ENCODE measurements at places on chromosomes 3 and 15.
A peak's percentile ranks its signal among the peaks of the same experiment; 100 is the strongest.

GRCh38 chr3:66822186-66823008 lies 175.7 kb upstream of the KBTBD8 start:
- peak; percentile 36 for DNase-seq

DNA sequence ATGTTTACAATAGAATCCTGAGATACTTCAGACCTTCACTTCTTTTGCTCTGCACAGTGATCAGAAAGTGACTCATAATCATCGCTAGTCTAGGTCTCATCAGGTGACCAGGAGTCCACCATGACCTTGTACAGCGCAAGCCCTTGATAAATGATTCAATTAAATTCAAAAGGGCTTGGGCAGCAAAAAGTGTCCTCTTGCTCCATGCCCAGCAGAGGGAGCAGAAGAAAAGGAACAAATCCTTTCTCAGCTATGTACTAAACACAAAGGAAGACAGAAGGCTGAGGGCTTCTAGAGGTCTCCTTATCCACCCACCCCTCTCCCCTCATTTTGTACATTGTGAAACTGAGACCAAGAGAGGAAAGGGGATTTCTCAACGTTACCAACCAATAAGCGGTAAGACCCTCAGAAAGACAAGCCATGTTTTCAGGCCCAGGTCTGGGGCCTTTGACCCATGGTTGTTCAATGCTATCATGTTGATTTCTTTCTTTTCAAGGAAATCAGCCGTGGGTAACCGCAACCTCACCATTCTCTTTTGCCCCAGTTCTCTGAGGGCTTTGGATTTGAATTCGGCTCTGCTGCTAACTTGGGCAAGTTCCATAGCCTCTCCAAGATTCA lies 74.8 kb downstream of the AQP9 start:
- DNase-seq, result no peak

GRCh38 chr3:41080141-41080540 lies 119.2 kb upstream of the CTNNB1 start:
- DNase-seq, result no peak

DNA sequence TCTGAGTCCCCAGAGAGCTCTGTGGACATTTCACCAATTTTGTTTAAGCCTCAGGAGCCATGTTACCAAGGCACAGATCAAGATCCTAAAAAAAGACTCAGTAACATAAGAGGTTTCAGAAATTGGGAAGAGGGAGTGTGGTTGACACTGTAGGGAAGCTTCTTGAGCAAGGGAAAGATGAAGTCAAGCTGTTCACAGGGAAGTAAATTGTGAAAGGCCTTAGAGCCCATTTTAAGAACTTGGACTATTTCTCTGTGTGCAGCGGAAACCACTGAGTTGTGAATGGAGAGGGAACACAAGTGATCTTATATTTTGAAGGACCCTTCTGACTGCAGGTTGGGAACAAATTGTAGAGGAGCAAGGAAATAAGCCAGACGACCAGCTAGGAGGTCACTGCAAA lies 18.7 kb downstream of the BCL2A1 start:
- DNase-seq, result no peak

DNA sequence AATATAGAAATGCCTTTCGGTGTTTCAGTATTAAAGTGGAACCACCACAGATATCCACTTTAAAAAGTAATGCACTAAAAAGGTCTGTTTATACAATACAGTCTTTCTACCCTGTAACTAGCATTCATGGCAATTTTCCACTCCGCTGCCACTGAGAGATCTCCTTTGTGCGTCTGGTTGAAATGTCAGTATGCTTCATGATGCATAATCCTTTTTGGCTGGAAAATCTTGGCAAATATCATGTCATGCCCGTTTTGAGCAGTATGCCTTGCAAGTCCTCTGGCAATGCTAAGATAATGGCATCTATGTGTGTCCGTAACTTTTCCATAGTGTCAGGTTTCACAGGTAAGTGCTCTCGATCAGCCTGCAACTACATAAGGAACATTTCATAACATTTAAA lies 30.8 kb upstream of the ARF4 start:
- DNase-seq, result no peak

GRCh38 chr3:64214381-64215018 lies 10.8 kb downstream of the PRICKLE2 start:
- no peak for DNase-seq

DNA sequence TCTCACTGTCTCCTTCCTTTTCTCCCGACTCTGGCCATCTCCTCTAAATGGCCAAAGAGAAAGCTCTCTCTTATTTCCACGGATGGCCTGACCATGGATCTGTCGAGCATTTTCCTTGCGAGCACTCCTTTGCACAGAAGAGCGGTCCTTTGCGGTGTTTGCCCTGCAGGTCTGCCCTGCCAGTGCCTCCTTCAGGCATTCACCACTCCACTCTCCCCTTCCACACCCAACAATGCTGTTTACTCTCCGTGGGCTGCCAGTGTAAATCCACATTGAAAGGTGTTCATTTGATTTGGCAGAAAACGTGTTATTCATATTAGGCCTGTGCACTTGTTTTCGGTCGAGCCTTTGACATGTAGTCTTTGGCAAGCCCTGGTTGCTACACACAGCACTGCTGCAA lies 49.6 kb downstream of the CACNA2D3 start:
- no peak for DNase-seq

DNA sequence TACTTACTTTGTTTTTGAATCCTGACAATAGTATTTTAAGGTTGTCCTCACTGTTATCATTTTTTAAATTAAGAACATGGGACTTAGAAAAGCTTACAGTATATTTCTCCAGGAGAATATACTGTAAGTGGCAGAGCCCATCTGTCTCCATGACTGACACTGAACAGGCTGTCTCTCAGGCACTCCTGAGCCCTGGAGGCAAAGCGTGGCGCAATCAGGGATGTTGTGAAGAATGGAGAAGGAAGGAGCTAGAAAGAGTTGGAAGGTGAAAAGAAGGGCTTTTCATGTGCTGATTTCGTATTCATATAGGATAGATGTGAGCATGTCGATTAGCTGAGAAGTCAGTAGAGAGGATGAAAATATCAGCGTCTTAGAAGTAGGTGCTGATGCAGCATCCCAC lies 41.5 kb downstream of the FGF12 start:
- no peak for DNase-seq

DNA sequence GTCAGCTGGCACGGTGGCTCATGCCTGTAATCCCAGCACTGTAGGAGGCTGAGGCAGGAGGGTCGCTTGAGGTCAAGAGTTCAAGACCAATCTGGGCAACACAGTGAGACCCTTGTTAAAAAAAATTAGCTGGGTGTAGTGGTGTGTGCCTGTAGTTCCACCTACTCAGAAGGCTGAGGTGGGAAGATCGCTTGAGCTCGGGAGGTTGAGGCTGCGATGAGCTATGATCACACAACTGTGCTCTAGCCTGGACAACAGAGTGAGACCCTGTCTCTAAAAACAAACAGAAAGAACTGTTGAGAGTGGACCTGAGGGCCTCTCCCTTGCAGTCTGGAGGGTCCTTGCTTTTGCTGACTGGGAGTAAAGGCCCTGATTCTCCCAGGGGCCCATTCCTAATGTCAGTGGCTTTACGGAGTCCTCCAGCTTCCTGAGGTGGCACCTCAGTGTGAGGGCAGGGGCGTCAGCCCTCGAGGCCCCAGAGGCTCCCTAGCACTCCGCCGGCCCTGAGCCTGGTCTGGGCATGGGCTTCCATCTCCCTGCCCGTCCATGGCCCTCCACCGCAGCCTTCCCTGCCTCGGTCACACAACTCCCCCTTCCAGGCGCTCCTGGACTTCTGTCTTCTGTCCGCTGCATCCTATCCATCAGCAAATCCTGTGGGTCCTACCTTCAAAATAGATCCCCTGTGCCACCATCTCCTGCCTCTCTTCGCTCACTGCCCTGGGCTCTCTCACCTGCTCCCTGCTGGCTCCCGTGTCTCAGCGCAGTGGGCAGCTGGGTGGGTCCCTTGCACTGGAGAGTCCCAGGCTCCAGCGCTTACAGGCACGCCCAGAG lies 19.0 kb downstream of the FBLN2 start:
- no peak for DNase-seq

DNA sequence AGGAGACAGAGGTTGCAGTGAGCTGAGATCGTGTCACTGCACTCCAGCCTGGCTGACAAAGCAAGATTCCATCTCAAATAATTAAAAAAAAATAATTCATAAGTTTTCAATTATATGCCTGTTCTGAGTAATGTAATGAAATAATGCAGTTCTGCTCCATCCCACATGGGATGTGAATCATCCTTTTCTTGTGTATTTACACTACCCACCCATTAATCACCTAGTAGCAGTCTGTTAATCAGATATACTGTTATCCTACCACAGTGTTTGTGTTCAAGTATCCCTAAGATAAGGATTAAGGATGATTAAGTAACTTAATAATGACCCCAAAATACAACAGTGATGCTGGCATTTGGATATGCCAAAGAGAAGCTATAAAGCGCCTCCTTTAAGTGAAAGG lies 38.8 kb downstream of the PIGB start:
- no peak for DNase-seq

DNA sequence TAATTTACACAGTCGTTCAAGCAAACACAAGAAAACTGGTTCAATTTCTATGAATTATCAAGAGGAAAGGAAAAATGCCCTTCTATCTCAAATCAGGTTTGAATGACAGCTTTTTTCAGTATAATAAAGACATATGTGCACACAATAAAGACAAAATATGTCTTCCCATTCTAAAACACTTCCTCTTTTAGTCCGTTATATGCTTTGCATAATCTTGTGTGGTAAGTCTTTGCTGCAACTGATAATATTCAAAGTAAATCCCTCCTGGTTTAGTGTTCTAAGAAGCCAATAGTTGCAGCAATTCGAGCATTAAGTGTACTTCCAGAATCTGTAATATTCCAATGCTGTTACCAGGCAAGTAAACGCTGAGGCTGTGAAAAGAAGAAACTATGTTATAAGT lies 43.7 kb upstream of the MAPKBP1 start:
- DNase-seq, result no peak

DNA sequence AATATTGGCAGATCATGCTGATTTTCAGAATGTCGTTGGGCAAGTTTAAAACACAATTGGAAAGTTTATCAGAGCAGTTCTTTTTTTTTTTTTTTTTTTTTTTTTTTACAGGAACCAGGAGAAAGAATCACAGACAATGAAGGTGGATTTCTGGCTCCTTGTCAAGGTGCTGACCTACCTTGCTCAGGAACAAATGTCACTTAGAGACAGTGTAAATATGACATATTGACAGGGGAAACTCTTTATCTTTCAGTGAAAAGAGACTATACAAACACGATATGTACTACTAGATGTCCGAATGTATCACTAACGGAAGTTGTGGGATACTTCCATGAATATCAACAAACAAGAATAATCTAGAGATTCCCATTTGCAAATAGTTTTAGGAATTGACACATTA lies 237.3 kb downstream of the FMN1 start:
- DNase-seq, result no peak

GRCh38 chr3:58041182-58041825 lies 33.1 kb downstream of the FLNB start:
- no peak for DNase-seq

DNA sequence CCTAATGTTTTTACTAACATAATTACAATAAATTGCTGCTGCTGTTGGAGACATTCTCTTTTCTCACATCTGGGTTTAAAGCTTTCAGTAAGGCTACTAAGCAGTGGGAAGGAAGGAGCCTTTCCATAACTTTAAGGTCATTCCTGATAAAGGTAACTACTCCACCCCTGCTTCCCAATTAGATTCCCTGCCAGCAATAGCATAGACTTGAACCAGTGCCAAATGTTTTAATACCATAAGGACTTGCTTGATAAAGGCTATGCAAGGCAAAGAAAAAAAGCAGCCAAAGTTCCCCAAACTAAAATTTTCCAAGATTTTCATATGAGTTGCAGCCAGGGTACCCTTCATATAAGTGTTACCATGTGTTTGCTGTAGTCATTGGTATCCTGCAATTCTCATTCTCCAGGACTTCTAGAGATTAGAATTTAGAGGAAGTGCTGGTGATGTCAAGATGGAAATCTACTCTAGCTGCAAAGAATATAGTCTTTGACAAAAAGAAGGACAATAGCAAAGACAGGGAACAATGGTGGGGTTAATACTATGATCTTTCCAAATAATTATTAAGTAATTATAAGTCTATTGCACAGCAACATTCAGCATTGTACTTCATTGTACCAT lies 106.1 kb downstream of the FILIP1L start:
- DNase-seq, result no peak

GRCh38 chr3:58006661-58007060 lies 1.6 kb upstream of the FLNB start:
- DNase-seq, result no peak

GRCh38 chr3:182904164-182904563 lies 76.2 kb downstream of the DCUN1D1 start:
- no peak for DNase-seq

DNA sequence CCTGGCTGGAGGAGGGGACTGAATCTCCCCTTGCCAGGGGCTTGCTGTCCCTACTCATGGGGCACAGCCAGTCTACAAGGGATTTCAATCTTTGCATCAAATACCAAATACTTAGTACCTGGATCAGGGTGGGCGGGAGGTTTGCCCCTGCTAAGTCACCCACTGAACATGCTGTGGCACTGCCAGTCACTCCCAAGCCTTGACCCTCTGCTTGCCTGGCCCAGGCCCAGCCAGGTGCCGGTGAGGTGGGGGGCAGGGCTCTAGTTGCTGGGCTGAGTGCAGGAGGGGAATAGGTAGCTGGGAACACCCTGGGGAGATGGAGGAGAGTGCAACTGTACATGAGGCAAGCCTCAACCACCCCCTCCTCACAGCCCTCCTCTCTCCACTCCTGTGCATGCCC lies 136.3 kb upstream of the LRTM1 start:
- DNase-seq, result no peak

DNA sequence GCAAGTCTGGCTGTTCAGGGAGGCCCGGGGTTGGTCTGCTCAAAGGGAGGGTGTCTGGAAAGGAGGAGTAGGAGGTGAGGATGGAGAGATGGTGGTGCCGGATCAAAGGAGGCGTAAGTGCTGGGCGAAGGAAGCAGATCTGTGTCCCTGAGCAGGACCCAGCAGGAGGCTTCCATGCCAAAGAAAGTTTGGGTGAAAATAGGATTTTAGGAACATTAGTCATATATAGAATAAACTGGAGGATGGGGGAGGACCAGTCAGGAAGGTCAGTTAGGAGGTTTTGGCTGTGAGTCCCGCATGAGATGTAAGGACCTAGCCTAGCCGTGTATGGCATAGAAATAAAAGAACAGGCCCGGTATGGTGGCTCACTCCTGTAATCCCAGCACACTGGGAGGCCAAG lies 28.6 kb upstream of the VPS8 start:
- DNase-seq, result no peak

- DNase-seq, result no peak
Measured at GRCh38 chr3:15794842-15795650, 2.7 kb downstream of the ANKRD28 start.

DNA sequence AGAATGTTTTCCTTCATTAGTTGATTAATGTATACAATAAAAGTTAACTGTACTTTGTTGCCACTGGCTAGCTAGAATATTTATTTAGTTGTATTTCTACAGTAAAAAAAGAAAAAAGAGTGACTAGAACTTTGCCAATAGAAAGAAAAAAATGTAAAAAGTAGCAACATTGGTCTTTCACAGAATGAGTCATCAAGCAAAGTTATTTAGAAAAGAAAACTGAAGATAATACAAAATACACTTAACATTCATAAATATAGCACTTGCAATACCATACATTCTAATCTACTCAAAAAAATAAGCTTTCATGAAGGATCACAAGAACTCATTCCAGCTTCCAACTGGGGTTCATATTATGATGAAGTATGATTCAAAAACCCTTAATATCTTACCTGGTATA lies 83.4 kb downstream of the AQR start:
- DNase-seq, result no peak
